ENCODE measurements at places on chromosomes 4 and X.
A peak's percentile ranks its signal among the peaks of the same experiment; 100 is the strongest.

GRCh38 chrX:66408507-66408906 is 230.4 kb downstream of the EDA2R start:
- no peak overlapping the region for H3K27ac ChIP-seq
- no peak overlapping the region for H3K4me3 ChIP-seq
- no peaks in the 10 kb centered on the region for H3K4me1 ChIP-seq

GRCh38 chrX:136646602-136647239 is 1.2 kb upstream of the CD40LG start:
- H3K36me3 ChIP-seq = no peaks in the 10 kb centered on the region
- no peaks in the 10 kb centered on the region for H3K4me1 ChIP-seq
- no peak overlapping the region for H3K27ac ChIP-seq
- peaks cover 13% of the 10 kb centered on the region for H3K27me3 ChIP-seq
- no peak overlapping the region for H3K4me3 ChIP-seq

GRCh38 chr4:186202490-186203140 is 11.2 kb downstream of the CYP4V2 start:
- no peak for DNase-seq
- no peaks in the 10 kb centered on the region for H3K4me1 ChIP-seq
- H3K36me3 ChIP-seq = no peaks in the 10 kb centered on the region
- H3K27me3 ChIP-seq = no peaks in the 10 kb centered on the region
- H3K27ac ChIP-seq = no peak overlapping the region

DNA sequence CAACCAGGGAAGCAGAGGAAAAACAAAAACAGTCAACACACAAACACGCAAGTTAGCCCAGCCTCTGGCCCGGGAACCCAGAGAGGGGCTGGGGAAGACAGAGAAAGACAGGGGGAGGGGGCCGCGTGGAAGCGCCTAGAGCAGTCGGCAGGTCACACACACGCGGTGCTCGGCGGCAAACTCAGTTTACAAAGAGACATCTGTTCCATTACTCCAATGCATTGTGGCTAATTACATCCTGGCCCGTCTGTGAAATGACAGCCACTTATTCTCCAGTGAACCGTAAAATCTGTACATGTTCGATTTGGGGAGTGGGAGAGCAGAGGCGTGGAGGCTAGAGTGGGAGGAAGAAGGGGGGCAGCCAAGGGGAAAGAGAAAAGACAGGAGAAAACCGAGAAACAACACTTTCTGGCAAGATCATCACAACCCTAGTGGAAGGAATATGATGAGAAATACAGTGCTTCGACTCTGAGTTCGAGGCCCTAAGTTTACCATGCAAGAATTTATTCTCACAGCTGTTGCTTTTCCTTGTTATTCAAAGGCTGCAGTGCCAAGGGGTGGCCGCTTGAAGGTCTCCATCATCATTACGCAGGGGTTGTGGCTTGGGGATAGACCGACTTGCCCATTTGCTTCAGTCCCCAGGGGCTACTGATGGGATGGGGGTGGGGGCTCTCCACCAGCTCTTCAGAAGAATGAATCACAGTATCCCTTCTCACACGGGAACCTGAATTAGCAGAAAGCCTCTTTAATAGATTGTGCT is 167.7 kb downstream of the MGST2 start:
- DNase-seq = no peak
- no peaks in the 10 kb centered on the region for H3K27me3 ChIP-seq
- no peak overlapping the region for H3K4me3 ChIP-seq
- H3K27ac ChIP-seq = no peak overlapping the region
- H3K4me1 ChIP-seq = peaks cover 21% of the 10 kb centered on the region

GRCh38 chr4:53617101-53617680 is 25.9 kb upstream of the LNX1 start:
- peaks cover 11% of the 10 kb centered on the region for H3K4me1 ChIP-seq
- DNase-seq = no peak
- no peaks in the 10 kb centered on the region for H3K36me3 ChIP-seq
- no peak overlapping the region for H3K4me3 ChIP-seq

GRCh38 chr4:113406723-113407016 is 354.9 kb downstream of the CAMK2D start:
- no peak overlapping the region for H3K4me3 ChIP-seq
- DNase-seq = no peak
- no peaks in the 10 kb centered on the region for H3K27me3 ChIP-seq
- no peak overlapping the region for H3K27ac ChIP-seq

DNA sequence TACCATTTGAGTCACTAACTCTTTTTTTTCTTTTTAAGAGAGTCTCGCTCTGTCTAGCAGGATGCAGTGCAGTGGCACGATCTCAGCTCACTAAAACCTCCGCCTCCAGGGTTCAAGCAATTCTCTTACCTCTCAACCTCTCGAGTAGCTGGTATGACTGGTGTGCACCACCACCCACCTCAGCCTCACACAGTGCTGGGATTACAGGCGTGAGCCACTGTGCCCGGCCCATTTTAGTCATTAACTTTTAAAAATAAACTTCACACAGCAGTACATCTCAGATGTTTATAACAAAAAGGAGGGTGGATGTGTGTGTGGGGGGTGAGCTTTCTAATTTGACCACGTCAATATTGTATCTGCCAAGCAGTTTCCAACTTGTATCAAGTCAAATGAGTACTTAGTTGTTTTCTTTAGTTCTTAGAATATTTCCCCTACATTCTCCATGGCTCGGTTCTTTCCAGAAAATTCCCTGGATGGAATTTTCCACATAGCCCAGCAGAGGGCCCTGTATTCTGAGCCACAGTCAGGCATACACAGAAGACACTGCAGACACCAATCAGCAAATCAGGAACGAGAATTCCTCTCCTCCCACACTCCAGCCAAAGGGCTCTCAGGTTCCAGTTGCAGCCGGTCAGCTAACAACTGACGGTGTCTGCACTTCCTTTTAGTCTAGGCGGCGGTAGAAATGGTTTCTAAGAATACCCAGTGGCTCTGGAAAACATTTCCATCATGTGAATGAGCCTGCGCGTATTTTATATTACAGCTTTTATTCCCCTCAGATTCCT is 20.1 kb upstream of the ARAF start:
- DNase-seq = peak; percentile 88
- peak overlapping the region; percentile 82 for H3K27ac ChIP-seq
- peaks cover 8% of the 10 kb centered on the region for H3K4me1 ChIP-seq
- no peaks in the 10 kb centered on the region for H3K27me3 ChIP-seq

DNA sequence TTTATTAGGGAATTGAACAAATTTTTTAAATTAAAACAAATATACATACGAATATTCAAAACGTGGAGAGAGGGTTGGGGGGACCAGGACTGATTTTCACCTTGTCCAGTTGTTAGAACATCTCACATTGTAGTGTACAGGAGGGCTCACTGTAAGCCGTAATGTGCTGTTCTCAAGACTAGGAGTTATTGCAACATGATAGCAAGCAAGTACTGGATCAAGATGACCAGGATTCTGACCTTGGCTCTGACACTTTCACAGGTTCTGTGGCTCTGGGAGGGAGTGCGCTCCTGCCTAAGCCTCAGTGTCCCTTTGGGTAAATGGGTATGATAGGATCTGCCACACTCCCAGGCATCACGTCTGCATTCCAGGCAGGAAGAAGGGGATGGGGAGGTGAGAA is 59.0 kb downstream of the SORCS2 start:
- no peak for DNase-seq
- no peak overlapping the region for H3K27ac ChIP-seq

- H3K4me3 ChIP-seq = no peak overlapping the region
- H3K36me3 ChIP-seq = no peaks in the 10 kb centered on the region
- no peaks in the 10 kb centered on the region for H3K4me1 ChIP-seq
- no peaks in the 10 kb centered on the region for H3K27me3 ChIP-seq
- no peak overlapping the region for H3K27ac ChIP-seq
These were observed 283.6 kb upstream of the CTSO start for GRCh38 chr4:156237231-156237630.

- no peaks in the 10 kb centered on the region for H3K36me3 ChIP-seq
- peaks cover 5% of the 10 kb centered on the region for H3K27me3 ChIP-seq
- no peak for DNase-seq
- no peak overlapping the region for H3K27ac ChIP-seq
- peaks cover 29% of the 10 kb centered on the region for H3K4me1 ChIP-seq
These were observed 241.3 kb downstream of the C4orf33 start for GRCh38 chr4:129337228-129337620.

DNA sequence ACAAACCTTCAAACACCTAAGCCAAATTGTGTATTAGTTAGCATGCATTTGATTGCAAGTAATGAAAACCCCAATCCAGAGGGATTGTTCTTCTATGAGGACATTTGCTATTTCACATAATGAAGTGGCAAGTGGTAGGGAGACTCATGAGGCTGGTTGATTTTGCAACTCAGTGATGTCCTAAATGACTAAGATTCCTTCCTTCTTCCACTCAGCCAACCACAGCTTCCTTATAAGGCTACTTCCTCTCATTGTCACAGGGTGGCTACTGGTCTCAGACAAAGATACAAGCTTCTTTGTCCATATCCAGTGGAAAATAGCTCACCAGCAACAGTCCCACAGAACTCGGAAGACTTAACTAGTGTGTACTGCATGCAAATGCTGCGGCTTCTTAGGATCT is 5.3 kb upstream of the OTC start:
- H3K4me3 ChIP-seq = no peak overlapping the region
- H3K27me3 ChIP-seq = no peaks in the 10 kb centered on the region
- H3K27ac ChIP-seq = no peak overlapping the region
- no peaks in the 10 kb centered on the region for H3K4me1 ChIP-seq
- H3K36me3 ChIP-seq = no peaks in the 10 kb centered on the region
- no peak for DNase-seq

DNA sequence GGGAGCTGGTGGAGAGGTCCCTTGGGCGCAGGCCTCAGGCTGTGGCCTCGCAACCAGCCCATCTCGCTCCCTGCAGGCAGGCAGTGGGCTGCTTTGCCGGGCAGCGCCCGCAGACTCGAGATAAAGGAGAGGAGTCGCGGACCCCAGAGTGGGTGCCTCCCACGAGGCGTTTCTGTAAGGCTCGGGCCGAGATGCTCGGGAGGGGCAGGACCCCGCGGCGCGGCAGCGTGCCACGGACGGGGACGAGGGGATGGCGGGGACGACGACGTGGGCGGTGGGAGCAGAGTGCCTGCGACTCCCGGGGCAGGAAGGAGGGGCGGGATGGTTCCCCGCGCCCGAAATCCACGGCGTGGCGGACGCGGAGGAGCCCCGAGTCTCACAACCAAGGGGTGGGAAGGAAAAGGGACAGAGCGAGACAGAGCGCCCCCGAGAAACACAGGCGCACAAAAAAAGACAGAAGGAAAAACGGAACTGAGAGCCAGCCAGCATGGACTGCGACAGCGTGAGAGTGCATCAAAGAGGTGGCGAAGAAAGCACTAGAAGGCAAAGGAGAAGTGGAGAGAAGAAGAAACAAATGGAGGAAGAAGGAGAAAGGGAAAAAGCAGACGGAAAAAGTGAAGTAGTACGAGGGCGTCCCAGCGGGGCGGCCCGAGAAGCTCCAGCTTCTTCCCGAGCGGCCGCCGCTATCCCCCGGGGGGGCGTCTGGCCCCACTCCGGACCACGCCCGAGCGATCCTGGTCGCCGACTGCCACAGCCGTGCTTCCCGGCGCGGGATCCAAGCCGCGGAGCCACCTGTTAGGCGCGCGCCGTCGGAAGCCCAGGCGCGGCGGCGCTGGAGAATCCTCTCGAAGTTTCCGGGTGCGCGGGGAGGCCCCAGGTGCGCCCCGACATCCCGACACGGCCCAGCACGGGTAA is 1.5 kb downstream of the BEND4 start:
- peaks cover 16% of the 10 kb centered on the region for H3K4me1 ChIP-seq
- no peak for DNase-seq
- peak overlapping the region; percentile 69 for H3K4me3 ChIP-seq
- H3K27ac ChIP-seq = no peak overlapping the region

DNA sequence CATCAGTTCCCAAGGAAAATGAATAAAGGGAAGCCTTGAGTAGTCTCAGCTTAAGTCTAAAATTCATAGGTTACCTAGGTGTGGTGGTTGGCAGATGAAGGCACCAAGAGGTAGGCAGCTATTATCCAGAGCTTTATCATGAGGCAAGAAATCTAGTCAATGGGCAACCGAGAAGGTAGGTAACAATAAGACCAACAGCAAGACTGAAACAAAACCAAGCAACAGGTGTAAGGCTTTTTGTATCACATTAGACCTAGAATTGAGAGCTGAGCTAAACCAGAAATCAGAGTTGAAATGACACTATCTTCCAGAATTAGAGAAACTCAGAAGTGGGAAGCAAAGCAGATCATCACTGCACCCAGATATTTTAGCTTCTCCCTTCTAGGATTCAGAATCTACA is 117.1 kb downstream of the CAMK2D start:
- H3K27ac ChIP-seq = no peak overlapping the region
- no peaks in the 10 kb centered on the region for H3K27me3 ChIP-seq
- H3K36me3 ChIP-seq = peaks cover 18% of the 10 kb centered on the region
- H3K4me3 ChIP-seq = no peak overlapping the region
- DNase-seq = no peak

GRCh38 chrX:51144828-51145442 is 187.7 kb upstream of the NUDT10 start:
- H3K4me1 ChIP-seq = no peaks in the 10 kb centered on the region
- no peak for DNase-seq
- H3K27ac ChIP-seq = no peak overlapping the region
- no peak overlapping the region for H3K4me3 ChIP-seq

DNA sequence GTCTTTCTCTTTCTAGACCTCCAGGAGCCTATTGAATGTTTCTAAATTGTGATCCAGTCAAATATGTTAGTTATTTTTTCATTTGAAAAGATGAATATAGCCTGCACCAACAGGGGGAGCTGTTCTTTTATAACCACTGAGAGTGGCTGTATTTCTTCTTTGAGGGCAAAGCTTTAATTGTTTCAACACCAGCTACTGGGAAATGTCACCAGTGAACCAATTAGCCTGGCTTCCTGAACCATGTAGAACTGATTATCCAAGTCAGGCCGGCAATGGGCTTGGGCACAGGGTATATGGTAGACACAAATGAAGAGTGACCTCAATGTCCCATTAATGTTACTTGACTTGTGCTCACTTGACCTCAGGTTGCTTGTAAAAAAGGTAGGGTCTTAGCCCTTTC is 4.8 kb upstream of the DAPP1 start:
- no peak overlapping the region for H3K4me3 ChIP-seq
- no peaks in the 10 kb centered on the region for H3K36me3 ChIP-seq
- H3K27me3 ChIP-seq = peaks cover 5% of the 10 kb centered on the region
- no peak overlapping the region for H3K27ac ChIP-seq
- H3K4me1 ChIP-seq = no peaks in the 10 kb centered on the region

DNA sequence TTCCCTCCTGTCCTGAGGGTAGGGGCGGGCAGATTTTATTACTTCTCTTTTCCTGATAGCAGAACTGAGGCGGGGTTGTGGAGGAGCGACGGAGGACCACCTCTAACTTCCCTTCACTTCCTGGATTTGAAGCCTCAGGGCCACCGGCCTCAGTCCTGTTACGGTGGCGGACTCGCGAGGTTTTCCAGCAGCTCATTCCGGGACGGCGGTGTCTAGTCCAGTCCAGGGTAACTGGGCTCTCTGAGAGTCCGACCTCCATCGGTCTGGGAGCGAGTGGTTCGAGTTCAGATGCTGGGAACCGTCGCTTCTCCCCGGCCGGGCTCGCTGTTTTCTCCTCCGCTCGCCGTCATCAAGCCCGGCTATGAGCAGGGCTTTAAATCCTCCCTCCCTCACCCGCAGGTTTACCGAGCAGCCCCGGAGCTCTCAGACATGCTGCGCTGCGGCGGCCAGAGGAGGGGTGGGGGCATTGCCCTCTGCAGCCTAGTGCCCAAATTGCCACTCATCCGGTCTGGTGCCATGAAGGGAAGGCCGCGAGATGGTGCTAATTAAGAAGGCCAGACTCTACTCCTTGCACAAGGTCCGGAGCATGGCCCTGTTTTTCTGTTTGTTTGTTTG is 23.3 kb downstream of the HAND2 start:
- H3K27me3 ChIP-seq = peaks cover 85% of the 10 kb centered on the region
- no peak overlapping the region for H3K27ac ChIP-seq
- H3K36me3 ChIP-seq = peaks cover 2% of the 10 kb centered on the region
- DNase-seq = peak; percentile 80
- peaks cover 10% of the 10 kb centered on the region for H3K4me1 ChIP-seq
- peak overlapping the region; percentile 50 for H3K4me3 ChIP-seq

Measured in osteocyte (in vitro differentiated cells).